ENCODE measurements at places on chromosomes 16 and 17.

DNA sequence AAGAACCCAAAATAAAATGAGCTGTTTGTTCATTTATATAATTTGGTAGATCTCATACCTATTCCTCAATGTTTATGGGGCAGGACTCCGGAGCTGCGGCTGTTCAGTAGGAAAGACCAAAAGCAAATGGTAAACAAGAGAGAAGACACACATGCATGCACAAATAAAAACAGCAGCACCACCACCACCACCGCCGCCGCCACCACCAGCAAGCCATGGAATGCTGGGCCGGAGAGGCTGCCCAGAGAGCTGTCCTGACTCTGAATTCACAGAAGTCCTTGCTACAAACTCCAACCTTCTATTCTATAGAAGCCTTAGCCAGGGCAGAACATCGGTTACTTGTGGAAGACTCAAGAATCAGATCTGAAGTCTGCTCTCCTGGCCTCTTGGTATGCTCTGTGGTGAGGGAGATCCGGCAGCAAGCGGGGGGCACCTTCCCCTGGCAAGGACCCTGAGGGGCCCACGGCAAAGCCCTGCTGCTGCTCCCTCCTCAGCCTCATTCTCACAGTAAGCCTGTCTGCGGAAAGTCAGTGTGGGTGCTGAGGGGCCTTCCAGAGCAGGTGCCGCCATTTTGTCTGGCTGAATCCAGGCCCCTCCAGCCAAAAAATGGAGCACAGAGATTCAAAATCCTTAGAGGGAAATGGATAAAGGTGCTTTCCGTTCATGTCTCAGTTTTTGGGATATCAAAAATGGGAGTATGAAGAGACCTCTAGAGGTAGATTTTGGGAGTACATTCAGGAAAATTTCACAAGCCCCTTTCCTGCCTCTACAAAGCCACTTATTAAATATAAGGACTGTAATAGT lies 6.4 kb upstream of the FOXJ1 start:
- DNase-seq, result peak; percentile 43

DNA sequence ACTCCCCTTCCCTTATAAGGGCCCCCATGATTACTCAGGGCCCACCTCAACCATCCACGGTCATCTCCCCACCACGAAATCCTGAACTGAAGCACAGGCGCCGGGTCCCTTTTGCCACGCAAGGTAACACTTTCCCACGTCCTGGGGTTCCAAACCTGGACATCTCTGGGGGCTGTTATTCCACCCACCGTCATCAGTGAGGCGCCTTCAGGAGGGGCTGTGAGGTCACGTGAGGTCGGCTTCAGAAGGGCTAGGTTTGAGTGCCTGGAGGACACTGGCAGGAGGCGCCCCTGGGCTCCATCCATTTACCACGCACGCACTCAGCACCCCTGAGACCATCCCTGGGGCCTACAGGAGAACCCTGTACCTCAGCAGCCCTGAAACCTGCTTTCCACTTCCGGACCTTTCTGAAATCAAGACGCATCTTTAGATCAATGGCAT lies 4.1 kb downstream of the CD2BP2 start:
- peak; percentile 58 for DNase-seq

- no peak for DNase-seq
These were observed 911 bp downstream of the ARL16 start for GRCh38 chr17:81682565-81683207.

DNA sequence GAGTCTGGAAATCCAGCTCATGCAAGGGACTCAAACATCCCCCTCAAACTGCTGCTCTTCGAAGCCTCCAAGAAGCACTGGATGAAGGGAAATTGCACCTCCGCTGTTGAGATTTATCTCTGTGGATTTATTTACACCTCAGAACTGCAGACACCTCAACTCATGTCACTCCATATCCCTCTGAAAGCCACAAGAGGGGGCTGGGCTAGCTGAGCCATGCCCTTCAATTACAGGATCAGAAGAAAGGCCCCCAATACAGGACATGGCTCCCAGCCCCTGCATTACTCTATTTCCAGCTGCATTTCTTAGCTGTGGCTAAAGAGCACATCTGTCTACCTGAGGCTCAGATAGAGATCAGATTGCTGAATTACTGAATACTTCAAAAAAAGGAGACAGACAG lies 103.1 kb upstream of the DYNLRB2 start:
- DNase-seq, result no peak

DNA sequence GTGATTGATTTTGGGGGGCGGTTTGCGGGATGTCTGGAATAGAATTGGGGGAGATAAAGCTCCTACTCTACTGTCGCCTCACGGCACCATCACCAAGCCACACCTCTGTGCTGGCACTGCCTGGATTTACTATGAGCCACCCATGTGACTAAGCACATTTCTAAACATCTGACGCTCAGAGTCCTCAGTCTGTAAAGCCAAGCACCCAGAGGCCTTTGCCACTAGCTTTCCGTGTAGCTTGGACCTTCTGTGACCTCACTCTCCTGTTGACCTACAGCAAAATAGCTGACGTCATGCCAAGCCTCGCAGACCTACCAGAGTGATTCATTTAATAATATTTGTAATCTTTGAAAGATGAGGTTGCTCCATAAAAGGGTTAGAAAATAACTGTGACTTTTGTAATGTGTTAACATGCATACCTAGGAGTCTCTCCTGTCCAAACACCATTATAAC lies 38.5 kb upstream of the MYOCD start:
- DNase-seq, result no peak

DNA sequence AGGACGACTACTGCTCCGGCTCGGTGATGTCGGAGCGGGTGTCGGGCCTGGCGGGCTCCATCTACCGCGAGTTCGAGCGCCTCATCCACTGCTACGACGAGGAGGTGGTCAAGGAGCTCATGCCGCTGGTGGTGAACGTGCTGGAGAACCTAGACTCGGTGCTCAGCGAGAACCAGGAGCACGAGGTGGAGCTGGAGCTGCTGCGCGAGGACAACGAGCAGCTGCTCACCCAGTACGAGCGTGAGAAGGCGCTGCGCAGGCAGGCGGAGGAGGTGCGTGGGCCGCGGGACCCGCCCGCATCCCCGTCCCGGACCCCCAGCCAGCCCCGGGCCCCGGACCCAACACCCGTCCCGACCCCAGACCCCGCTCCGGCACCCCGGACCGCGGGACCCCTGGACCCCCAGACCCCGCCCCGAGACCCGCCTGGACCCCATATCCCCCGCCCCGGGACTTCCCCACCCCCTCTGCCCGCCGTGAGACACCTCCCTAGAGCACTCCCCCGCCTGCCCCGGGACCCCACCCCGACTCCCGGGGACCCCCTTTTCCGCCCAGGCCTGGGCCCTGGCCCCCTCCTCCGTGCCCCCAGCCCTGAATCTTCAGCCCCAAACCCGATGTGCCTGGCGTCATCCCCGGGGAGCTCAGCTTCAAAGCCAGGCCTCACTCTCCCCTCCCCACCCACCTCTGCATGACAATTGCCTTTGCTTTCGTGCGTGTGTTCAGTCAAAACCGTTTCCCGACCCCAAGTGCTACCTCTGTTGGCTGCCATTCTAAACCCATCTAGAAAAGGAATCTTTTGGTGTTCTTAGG lies 594 bp downstream of the MAPK8IP3 start:
- DNase-seq, result peak; percentile 79

GRCh38 chr17:21474815-21475214 lies 98.7 kb downstream of the KCNJ12 start:
- no peak for DNase-seq

DNA sequence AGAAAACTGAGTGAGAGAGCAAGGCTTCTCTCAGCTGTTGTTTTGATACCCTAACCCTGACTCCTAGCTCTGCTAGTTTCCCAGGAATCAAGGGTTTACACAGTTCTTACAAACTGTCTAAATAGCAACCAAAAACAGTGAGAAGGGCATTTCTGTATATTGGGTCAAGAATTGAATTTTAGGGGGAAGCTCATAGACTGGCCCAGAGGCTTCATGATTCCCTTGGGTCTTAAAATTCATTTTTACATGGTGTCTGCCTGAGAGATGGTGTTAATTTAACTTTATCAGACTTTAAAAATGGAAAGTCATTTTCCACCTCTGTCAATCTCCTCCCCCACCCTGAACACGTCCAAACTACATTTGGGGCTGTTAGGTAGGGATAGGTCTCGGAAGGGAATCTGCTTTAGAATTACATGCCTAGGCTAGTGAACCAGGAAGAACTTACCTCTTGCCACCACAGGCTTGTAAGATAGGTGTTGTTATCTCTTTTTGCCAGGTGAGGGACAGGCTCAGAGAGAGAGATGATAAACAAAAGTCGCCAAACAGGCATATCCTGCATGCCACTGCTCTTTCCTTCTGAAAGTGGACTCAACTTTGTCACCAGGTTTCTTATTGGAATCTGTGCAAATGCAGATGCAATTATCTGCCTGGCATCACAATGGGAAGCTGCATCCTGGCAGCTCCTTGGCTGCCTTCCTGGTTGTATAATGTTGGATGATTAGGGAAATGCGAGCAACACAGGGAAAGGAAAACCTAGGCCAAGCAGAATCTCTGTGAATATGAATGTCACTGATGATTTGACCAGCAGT lies 3.1 kb downstream of the PHAF1 start:
- no peak for DNase-seq

DNA sequence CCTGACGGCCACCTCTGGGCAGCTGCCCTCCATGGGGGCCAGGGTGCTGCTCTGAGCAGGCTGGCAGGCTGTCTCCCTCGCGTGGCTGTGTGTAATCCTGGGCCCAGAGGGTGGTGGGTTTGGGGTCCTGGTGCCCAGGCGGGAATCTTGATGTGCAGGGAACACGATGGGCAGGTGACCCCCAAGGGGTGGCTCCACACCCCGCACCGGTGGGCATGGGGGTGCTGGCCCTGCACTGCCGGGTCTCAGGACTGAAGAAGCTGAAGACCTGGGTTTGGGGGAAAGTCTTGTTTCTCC lies 8.6 kb downstream of the CHMP6 start:
- no peak for DNase-seq

- DNase-seq, result no peak
These were observed 39.2 kb downstream of the TMEM11 start for GRCh38 chr17:21174713-21175112.

DNA sequence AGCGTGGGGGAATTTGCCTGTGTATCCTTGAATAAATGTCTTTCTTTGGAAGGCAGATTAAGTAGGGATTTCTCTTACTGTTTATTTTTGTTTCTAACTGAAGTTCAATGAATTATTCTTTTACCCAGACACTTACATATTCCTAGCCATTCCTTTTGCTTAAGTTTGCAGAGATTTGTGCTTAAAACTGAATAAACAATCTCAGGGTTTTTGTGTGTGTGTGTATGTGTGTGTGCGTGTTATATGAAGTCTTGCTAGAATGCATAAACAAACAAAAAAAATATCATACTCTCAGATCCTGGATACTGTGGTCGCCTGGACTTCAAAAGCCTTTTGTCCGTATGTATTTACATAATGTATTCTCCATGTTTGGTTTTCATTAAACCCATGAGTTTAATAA lies 672.8 kb downstream of the MAF start:
- no peak for DNase-seq

- no peak for DNase-seq
These were observed 750 bp downstream of the TMEM132E start for GRCh38 chr17:34579979-34580684.

DNA sequence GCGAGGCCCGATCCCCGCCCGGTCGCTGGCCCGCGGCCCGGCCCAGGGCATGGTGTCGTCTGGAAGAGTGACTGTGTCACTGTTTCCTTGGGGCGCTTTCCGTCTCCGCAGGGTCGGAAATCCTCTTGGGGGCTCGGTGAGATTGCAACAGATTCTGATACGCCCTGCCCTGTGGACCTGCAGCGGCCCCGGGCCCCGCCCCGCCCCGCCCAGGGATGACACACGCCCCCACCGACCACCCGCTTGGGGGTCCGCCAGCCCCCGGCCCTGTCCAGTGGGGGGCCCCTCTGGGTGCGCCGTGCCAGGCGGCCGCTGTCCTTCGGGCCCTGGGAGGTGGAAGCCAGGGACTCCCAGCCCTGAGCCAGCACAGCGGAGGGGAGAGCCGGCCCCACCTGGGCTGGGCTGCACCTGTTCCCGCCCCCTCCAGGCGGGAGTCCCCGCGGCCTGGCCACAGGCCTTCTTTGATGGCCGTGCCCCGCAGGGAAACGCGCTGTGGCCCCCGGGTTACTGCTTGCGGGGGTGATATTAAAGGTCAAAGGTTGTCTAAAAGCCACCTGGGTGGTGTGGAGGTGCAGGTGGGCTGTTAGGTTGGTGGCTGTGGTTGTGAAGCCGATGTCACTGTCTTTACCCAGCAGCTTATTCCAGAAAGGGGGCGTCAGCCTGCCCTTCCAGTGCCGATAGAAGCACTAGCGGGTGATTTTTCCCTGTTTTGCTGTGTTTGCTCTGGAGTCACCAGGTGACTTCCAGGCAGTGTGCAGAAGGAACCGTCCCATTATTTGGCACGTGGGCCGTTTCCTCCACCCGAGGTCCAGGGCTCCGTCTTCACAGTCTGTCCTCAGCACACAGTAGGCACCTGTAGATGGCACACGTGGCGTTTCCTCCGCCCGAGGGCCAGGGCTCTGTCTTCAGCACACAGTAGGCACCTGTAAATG lies 752 bp downstream of the TBC1D24 start:
- DNase-seq, result peak; percentile 75

DNA sequence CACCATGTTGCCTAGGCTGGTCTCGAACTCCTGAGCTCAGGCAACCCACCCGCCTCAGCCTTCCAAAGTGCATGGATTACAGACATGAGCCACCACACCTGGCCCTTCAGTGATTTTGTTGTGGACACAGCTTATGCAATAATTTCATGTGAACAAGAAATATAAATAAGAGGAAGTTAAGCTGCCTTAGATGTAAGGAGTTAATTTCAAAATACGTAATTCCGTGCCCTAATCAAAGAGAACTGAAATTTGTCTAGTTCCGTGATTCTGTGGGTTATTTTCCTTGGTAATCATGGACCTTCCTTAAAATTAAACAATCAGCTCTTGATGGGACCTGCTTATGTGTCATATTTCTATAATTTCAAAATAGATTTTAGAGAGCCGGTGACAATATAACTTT lies 11.9 kb downstream of the TVP23A start:
- no peak for DNase-seq

GRCh38 chr16:89506113-89506504 lies 2.1 kb upstream of the SPG7 start:
- no peak for DNase-seq

- DNase-seq, result peak; percentile 74
These were observed 22.5 kb downstream of the DNAI2 start for GRCh38 chr17:74296548-74296936.

DNA sequence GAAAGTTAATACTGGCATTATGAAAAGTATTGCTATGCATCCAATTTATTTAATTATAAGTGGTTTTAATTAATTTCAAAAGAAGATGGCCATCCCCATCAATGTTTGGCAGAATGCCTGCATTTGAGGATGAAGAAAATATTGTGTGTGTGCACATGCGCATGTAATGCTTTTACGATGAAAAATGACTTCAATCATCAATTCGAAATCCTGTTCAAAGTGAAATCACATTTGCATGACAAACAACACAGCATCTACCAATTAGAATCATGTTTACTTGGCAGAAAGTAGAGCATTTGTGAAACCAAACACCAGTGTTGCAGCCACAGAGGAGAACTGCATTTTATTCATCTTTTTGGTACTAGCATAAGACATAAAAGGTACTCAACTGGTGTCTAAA lies 191.9 kb upstream of the PIRT start:
- DNase-seq, result no peak

- no peak for DNase-seq
These were observed 24.5 kb downstream of the C17orf67 start for GRCh38 chr17:56809106-56809819.

- DNase-seq, result no peak
These were observed 813 bp upstream of the THAP11 start for GRCh38 chr16:67841198-67841815.

GRCh38 chr17:43556292-43556691 lies 10.2 kb upstream of the ETV4 start:
- no peak for DNase-seq
